HFFc6 (cell line): ENCODE measurements at places on chromosomes 1 and 21.

- peak; percentile 48 for DNase-seq
These were observed 88.9 kb upstream of the WLS start for GRCh38 chr1:68321084-68321685.

GRCh38 chr1:113255038-113255719 lies 135.1 kb upstream of the MAGI3 start:
- DNase-seq: no peak

- no peak for DNase-seq
These were observed 254.8 kb downstream of the LMO4 start for GRCh38 chr1:87583459-87583858.

DNA sequence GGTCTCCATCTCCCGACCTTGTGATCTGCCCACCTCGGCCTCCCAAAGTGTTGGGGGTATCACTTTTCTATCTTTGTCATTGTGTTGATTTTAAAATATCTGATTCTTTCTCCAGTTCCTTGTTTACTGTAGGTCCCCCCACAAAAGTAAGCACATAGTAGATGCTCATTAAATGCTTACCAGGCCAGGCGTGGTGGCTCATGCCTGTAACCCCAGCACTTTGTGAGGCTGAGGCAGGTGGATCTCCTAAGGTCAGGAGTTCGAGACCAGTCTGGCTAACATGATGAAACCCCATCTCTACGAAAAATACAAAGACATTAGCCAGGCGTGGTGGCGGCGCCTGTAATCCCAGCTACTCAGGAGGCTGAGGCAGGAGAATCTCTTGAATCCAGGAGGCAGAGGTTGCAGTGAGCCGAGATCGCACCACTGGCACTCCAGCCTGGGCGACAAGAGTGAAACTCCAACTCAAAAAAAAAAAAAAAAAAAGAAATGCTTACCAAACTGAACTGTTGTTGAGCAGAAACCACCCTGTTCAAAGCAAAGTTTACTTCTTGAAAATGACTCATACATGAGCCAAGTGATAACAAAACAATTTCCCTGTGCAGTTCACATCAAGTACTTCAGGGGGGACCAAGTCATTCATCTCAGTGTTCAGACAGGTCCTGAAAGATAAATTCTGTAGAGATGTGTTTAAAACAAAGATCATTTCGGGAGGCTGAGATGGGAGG lies 24.3 kb upstream of the NID1 start:
- DNase-seq: peak; percentile 58

- no peak for DNase-seq
These were observed 14.1 kb downstream of the PDXK start for GRCh38 chr21:43733060-43733459.

DNA sequence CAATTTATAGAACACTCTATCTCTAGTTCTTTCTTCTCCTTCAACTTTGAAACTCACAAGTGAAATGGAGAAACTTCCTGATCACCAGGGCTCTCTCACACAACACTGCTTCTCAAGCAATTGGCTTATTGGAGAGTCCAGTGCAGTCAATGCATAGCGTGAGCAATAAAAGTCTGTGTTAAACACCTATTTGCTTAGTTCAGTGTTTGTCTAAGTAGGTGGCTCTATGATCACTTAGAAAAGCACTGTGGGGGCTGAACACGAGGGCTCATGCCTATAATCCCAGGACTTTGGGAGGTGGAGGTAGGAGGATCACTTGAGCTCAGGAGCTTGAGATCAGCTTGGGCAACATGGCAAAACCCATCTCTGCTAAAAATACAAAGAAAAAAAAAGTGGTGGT lies 12.2 kb downstream of the CTSS start:
- no peak for DNase-seq

DNA sequence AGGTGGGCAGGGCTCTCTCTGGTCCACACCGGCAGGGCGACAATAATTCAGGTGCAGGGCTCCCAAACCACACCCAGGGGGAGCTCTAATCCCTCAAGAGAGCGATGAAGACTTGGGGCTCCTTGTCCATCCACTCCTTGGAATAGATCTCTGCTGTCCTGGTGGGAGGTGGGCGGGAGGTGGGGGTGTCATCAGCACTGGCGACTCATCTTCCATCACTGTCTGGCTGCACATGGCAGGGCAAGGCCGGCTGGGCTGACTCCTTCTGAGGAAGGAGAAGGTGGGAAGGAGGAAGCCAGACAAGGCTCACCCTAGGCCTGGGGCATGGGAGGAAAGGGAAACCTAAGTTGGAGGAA lies 29.3 kb downstream of the TNNT2 start:
- peak; percentile 52 for DNase-seq

GRCh38 chr21:34365809-34366208 lies 2.0 kb downstream of the KCNE2 start:
- DNase-seq: no peak

DNA sequence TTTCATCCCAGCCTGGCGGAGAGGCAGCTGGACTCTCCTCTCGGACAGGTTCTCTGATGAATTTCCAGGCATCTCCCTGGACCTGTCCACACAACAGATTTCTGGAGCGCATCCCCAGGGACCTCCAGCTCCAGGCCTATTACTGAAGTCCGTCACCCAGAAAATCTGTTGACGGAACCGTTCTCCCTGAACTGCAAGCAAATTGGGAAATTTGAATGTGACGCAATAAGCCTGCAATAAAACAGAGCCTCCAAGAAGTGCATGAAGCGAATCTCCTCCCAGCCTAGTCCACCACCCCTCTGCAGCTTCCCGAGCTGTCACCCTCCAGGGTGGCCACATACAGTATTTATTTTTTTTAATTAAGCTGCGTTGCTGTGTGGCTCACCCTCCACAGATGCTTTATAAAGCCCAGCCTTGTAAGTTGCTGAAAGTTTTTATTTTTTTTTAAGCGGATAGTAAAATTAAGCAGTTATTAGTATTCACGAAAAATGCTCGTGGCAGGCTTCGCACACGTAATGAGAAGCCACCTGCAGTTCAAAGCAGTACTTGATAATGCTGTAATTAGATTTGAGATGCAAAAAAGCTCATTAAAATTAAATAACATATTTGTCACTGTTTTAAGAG lies 173.3 kb downstream of the CAMTA1 start:
- DNase-seq: no peak

- DNase-seq: no peak
These were observed 31.1 kb upstream of the PDE9A start for GRCh38 chr21:42622284-42622683.

GRCh38 chr21:26137379-26138060 lies 33.0 kb downstream of the APP start:
- DNase-seq: no peak

- DNase-seq: no peak
These were observed 123.8 kb downstream of the PRDM16 start for GRCh38 chr1:3192825-3193224.

DNA sequence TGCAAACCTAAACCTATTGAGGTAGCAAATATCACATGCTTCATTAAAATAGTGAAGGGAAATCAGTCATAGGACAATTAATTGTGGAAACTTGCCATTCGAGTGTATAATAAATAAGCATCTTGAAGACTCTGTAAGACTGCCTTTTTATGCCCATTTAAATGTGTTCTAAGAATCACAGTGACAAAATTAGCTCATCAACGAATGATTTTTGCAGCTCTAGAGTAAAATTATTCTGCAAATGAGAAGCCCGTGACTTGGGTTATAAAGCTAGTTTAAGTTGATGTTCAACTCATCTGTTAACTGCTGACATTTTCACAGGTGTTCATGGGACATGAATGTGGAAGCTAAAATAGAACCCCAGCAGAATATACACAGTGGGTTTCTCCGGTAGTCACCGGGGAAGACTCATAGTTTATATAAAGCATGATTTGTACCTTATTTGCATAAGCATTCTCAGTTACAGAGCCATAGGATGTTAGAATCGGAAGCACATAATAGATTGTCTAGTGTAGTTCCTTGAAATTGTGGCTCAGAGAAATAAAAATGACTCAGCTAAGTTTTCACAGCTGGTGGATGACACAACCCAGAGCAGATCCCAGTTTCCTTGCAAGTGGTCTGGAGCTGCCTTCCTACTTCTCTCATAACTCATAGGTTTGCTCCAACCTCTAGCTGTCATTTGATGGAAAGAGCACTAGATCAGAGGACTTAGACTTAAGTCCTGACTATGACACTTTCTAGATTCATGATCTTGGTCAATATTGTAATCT lies 107.3 kb downstream of the UCHL5 start:
- DNase-seq: peak; percentile 77

DNA sequence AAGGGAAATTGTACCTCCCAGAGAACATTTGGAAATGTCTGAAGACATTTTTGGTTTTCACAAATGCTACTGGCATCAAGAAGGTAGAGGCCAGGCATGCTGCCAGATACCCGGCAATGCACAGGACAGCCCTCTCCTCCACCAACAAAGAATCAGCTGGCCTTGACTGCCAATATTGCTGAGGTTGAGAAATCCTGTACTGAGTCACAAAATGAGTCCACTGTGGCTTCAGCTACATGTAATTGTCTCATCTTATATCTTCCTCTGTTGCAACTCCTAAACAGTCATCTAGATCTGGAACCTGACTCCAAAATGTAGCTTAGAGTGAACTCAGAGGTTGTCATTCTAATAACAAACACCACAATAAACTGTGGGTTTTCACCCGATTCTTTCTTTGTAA lies 327.5 kb upstream of the POGK start:
- peak; percentile 8 for DNase-seq

DNA sequence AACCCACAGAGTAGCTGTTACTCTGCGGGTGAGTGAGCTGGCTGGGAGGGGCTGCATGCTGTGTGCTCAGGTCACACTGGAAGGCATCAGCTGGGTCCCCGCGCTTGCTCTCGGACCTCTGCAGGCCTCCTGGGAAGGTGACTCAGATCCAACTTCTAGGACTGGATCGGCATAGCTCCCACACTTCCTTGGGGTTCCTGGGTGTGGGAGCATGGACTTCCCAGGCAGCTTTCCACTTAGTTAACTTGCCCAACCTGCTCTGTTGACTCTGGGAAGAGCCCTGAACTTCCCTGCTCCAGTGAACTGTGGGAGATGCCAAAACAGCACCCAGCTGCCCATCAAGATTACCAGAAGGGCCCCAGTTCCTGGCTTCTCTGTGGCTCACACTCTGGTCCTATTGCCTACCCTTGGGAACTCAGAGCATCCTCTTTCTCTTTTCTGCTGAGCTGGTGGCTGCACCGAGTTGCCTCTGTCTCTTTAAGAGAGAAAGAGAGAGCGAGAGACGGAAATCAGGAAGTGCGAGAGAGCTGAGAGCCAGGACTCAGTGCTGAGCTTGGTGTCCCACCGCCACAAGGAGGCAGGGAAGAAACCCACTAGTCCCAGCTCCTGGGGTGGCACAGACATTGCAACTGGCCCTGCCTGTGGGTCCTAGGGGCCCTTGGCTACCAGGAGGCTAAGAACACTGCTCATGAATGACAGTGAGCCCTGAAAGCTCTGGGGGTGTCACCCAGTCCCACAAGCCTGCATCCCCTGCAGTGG lies at the start of gene IKBKE:
IKBKE (plus strand) TSS at position 544 of the 759 bp plus-strand sequence. CDS start 2,752 bp downstream, outside the sequence.
- peak; percentile 70 for DNase-seq

DNA sequence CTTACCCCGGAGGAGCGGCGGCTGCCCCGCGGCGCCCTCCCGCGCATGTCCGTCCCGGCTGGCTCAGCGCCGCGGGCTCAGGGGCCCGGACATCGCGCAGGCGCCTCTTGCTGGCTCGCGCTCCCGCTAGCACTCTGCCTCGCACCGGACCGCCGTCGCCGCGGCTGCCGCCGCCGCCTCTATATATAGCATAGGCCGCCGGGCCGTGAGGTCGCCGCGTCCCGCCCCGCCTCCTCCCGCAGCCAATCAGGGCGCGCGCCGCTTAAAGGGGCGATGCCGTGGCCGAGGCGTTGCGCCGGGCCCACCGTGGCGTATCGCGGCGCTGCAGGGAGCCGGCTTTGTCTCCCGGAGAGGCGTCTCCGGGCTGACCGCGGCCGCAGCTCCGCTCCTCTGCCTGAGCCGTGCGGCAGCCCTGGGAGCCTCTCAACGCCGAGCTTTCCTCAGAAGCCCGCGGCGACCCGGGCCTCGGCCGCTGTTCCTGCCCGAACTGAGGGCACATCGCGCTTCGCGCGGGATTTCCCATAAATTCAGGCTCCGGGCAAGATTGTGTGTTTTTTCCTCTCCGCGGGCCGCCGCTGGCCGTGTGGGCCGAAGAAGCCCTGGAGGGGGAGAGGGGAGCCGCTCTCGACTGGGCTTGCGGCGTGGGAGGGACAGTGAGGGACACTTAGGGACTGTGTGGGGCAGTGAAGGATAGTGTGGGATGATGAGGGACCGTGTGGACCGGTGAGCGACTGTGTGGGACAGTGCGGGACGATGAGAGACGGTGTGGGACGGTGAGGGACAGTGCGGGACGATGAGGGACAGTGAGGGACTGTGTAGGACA lies at the start of gene ERRFI1:
ERRFI1 (minus strand) TSS at position 157 of the 823 bp plus-strand sequence. CDS start 10,690 bp downstream, outside the sequence.
- DNase-seq: peak; percentile 93

DNA sequence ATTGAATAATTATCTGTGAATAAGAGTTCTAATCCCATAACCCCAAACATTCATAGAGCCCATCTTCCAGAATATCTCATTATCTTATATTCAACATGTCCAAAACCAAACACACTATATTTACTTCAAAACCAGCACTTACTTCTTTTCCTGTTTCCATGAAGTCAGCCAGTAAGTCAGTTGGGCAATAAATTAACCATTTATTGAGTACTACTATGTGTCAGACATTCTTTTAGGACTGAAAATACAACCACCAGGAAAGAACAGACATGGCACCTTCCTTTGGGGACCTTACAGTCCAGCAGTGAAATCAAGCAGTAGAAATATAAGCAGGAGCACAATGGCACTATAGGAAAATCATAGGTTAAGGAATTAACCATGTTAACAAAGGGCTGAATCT lies 8.8 kb downstream of the AK5 start:
- DNase-seq: no peak

- DNase-seq: no peak
These were observed 101.5 kb downstream of the ACTL8 start for GRCh38 chr1:17856496-17857108.

DNA sequence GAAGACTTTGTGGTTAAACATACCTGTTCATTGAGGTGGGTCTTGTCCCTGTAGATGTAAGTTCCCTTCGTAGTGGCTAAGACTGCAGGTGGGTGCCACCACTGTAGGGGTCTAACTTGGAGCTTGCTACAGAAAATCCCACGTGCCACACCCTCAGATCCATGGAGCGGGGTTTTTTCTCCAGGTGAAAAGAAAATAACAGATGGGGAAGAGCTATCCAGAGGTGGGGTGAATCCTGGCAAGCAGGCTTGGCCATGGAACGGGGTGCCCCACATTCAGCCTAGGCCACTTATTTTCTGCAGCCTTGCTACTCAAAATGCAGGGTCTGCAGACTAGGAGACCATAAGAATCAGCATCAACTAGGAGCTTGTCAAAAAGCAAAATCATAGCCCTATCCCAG lies 24.0 kb downstream of the EXOC8 start:
- DNase-seq: no peak

GRCh38 chr1:53337499-53337898 lies 9.6 kb upstream of the LRP8 start:
- DNase-seq: no peak
